ENCODE measurements at places on chromosomes 13 and 19.

- DNase-seq, result no peak
Measured at GRCh38 chr13:28540612-28541011, 45.7 kb upstream of the FLT1 start.

DNA sequence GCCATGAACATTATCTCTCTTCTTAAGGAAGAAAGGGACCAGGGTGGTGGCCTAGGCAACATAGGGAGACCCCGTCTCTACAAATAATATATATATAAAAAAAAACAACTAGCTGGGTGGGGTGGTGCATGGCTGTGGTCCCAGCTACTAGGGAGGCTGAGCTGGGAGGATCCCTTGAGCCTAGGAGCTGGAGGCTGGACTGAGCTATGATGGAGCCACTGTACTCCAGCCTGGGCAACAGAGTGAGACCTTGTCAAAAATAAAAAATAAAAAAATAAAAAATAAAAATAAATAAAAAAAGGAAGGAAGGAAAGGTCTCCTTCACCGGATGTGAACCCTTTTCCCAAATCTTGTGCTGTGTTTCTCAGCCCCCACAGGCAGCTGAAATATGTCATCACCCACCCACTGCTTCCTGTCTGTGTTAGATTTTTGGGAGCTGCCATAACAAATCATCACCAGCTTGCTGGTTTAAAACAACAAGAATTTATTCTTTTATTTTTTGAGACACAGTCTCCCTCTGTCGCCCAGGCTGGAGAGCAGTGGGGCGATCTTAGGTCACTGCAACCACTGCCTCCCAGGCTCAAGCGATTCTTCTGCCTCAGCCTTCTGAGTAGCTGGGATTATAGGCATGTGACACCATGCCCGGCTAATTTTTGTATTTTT lies 9.5 kb upstream of the TSPAN16 start:
- no peak for DNase-seq

DNA sequence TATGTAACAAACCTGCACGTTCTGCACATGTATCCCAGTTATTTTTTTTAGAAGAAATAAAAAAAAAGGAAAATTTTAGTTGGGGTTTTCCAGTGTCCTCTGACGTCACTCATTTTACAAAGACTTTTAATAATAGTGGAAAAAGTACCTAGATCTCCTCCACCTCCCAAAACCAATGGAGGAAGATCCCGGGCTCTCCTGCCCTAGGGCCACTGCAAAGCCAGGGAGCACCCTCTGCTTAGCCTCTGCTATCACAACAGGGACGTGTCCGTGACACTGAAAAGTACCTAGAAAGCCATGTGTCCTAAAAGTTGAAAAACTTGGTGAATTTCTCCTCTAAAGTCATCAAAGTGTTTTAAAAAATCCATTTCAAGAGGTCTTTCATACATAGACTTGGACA lies 46.7 kb upstream of the IRS2 start:
- no peak for DNase-seq

GRCh38 chr13:99704390-99704789 lies 203.1 kb downstream of the TM9SF2 start:
- DNase-seq, result no peak

- no peak for DNase-seq
Measured at GRCh38 chr19:18710996-18711751, 27.7 kb downstream of the CRTC1 start.

DNA sequence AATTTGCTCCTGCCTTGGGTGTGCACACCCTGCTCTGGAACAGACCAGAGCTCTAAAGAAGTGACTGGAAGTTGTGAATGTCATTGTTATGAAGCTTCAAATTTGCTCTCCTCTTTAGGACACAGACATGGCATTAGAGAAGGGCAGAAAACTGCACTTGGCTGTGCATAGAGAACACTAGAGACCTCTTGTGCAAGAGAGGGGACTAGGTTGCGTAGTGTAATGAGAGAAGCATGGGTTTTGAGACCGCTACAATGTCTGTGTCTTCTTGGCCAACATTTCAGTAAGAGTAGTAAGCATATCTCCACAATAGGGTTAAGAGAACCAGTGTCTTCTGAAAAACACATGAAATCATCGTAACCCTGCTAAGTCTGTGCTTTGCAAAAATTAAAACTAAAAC lies 423.3 kb downstream of the SPRY2 start:
- no peak for DNase-seq

DNA sequence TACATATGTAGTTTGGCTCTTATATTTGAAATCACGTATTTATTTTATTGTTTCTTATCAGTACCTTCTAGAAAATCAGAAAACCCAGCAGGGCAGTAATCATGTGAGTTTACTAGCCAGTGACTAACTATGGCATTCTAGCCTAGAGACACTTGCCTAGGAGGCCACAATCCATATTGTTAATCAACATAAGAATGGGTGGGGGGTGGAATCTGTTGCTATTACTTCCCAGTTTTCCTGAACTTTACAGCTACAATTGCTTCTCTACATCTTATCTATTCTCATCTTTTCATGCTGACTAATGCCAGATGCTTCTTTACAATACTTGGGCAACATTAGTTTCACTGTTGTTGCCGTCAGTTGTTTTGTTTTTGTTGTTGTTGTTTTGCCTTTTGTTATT lies 18.7 kb upstream of the ATXN8OS start:
- DNase-seq, result no peak

- DNase-seq, result peak; percentile 54
Measured at GRCh38 chr13:98570929-98571372, 6.0 kb downstream of the STK24 start.

- DNase-seq, result no peak
Measured at GRCh38 chr13:22837980-22838647, 342.7 kb upstream of the SGCG start.

GRCh38 chr13:21426238-21426637 lies 32.9 kb downstream of the ZDHHC20 start:
- no peak for DNase-seq

GRCh38 chr19:679418-680286 lies 3.5 kb downstream of the FSTL3 start:
- DNase-seq, result peak; percentile 74

DNA sequence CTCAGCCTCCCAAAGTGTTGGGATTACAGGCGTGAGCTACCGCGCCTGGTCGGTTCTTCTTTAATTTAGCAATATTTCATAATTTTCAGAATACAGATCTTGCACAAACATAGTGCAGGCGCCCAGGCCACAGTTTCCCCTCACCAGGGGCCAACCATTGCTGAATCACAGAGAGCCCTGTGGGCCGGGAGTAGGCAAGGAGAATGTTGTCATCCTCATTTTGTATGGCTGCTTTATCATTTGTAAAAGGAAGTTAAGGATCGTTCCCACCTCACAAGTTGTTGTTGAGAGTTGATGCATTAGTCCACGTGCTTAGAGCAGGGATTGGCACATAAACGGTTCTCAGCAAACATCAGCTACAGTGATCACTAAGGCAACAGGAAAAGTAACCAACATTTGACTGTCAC lies 30.2 kb downstream of the MEIS3 start:
- no peak for DNase-seq

- DNase-seq, result no peak
Measured at GRCh38 chr19:55094456-55095259, 19.0 kb downstream of the EPS8L1 start.

GRCh38 chr13:96746886-96747285 lies 247.4 kb downstream of the OXGR1 start:
- DNase-seq, result no peak

DNA sequence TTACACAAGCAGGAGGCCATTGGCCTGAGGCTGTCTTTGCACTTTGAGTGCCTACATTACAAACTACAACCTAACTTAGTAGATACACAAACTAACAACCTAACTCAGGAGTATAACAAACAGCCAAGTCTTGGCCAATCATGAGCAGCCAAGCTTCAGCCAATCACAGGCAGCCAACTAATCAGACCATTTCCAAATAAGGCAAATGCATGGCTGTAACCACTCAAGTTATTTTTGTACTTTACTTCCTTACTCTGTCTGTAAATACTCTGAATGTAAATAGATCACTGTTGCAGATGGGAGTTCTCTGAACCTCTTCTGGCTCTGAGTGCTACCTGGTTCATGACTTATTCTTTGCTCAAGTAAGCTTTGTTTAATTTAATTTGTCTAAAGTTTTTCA lies 748.1 kb upstream of the SGCG start:
- DNase-seq, result no peak

DNA sequence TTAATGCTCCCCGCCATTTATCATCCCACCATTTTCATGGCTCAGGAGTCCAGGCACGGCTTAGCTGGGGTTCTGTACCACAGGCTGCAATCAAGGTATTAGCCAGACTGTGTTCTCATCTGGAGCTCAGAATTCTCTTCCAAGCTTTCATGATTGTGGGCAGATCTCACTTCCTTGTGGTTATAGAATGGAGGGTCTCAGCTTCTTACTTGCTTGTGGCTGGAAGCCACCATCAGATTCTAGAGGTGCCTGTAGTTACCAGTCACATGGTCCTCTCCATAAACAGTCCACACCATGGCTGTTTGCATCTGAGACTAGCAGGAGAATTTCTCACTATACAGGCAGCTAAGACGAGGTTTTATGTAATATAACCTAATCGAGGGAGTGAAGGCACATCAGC lies 45.1 kb upstream of the SLC46A3 start:
- DNase-seq, result no peak

- no peak for DNase-seq
Measured at GRCh38 chr13:73521290-73521624, 462.5 kb downstream of the KLF5 start.

GRCh38 chr13:48402325-48402932 lies 10.5 kb downstream of the LPAR6 start:
- DNase-seq, result no peak

DNA sequence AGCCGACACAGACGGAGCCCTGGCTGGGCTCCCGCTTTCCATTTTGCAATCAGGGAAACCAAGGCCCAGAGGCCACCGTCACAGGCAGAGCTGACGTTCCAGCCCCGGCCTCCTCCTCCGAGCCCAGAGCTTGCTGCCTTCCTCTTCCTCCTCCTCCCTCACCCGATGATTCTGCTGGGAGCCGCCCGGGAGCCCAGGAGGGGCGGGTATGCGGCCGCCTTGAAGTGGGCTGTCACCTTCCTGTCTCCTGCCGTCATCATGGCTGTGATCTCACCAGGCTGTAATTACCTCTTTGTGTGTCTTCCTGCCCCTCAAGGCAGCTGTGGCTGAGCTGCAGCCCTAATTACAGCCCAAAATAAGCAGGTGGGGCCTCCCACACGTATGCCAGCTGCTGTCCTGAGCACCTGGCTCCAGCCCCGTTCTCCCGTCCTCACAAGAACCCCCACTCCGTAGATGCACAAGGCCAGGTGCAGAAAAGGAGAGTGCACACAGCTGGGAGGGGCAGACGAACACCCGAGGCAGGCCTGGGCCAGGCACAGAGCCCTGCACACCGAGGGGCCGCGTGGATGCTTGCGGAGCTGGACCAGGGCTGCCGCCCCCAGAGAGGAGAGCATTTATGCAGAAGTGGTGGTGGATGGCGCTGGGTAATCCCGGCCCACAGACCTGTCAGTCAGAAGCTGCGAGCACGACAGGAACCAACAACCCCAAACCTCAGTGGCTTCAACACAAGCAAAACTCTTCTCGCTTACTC lies 4.0 kb downstream of the TPGS1 start:
- peak; percentile 87 for DNase-seq

DNA sequence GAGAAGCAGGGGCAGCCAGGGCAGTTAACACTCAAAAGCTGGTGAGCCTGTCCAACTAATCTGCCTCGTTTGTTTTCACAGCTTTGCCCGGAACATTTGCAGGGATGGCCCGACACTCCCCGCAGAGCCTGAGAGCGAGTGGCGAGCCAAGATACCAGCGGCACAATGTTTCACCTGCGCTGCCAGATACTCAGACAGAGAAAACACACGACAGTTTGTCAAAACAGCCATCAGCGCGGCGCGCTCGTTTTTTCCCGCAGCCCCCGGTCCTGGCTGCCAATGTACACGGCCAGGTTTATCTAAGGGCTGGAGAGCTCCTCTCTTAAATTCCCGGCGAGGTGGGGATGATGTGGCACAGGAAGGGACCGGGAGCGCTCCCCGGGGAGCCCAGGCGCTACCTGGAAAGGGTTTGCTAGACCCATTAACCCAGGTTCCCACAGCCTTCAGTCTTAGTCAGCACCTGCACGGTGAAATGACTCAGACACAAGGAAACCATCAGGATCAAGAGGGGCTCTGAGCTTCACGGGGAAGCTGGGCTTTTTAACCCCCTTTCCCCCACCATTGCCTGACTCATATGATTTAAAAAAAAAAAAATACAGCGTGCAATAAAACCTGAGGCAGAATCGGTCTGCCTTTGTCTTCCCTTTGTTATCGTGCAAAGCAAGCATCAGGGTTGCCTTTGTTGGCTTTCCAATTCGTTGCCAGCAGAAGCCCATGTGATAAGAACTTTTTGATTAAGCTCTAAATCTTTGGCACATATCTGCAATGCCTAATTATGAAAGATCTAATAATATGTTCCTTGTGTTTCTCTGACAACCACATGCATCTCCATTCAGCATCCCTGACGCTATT lies 186.2 kb downstream of the EFNB2 start:
- DNase-seq, result no peak

DNA sequence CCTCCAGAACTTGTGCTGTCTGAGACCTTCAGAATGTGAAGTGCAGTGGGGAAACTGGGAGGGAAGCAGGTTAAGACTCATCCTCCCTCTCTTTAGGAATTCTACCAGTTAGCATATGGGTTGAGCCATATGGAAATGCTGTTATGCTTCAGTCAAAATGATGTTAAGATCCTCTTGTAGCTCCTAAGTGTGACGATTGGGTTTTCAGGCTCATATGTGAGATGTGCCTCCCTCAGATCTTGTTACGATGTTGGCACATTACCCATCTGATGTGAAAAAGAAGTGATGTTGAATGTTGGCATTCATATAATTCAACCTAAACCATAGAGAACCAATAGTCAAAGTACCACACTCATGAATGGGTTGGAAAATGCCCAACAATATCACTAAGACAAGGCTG lies 67.8 kb upstream of the IPO5 start:
- no peak for DNase-seq

DNA sequence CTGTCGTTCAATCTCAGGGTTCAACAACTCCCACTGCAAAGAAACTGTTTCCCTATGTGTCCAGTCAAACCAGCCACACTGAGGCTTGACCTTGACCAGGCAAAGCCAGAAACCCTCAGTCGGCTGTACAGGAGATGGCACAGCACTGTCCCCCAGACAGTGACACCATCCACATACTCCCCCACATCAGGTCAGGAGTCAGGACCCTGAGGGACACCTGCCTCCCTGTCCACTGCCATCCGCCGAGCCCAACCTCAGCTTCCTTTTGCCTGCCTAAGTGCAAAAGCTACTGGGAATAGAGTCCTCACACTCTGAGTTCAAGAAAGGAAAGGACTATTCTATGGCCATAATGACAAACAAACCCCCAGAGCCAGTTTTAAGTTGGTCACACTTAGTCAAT lies 66.8 kb downstream of the ATP7B start:
- no peak for DNase-seq

- no peak for DNase-seq
Measured at GRCh38 chr19:15299568-15300409, 32.5 kb downstream of the BRD4 start.
